Activated CD8-positive, alpha-beta memory T cell treated with anti-CD3 and anti-CD28 coated beads for 48 hours (primary cell): ENCODE measurements at places on chromosomes 12 and 14.

DNA sequence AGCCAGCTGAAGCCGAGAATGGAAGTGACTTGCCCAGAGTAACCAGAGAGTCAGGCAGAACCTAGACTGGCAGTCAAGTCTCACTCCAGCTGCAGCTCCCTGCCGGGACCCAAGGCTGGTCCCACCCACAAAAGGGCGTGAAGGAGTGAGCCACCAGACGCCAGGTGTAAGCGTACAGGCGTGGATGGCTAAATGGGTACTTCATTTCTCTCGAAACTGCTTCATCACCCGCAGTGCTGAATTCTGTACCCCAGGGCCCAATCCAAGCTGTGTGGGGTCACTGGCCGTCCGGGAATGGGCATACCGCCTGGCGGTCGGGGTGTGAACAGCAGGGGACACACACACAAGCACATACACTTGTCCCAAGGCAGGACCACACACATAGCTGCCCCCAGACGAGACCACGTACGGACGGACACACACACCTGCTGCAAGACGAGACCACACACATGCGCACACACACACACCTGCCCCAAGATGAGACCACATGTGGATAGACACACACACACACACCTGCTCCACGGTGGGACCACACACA, 34.8 kb downstream of the DEGS2 start:
- DNase-seq: no peak

GRCh38 chr12:106037524-106038298, 101.0 kb downstream of the NUAK1 start:
- no peak for DNase-seq

- no peak for DNase-seq
Measured at GRCh38 chr12:52204095-52204930, 12.5 kb upstream of the KRT80 start.

- no peak for DNase-seq
Measured at GRCh38 chr14:95363468-95363954, 43.8 kb upstream of the CLMN start.

GRCh38 chr12:100539202-100539601, 34.3 kb upstream of the GAS2L3 start:
- DNase-seq: no peak

DNA sequence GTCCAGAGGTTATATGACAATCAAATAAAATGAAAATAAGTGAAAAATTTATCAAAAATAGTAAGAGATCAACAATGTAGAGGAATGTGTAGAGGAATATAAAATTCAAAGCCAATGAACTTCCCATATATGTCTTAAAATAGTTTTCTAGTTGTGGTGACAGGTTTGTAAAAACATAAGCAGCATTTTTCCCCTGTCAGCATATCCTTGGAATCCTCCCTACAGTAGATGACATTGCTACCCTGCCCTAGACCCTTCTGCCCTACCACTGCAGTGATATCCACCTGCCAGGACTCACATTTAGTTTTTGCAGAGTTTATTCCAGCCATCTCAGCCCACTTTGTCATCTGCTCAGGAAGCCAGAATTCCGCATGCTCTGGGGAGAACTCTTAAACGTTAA, 842.0 kb downstream of the RPS29 start:
- no peak for DNase-seq

- DNase-seq: no peak
Measured at GRCh38 chr12:1966561-1967226, 37.6 kb downstream of the DCP1B start.
